Stimulated activated CD8-positive, alpha-beta memory T cell treated with anti-CD3 and anti-CD28 coated beads, Interleukin-12 subunit alpha, Interleukin-12 subunit beta, amount 100 ng/mL, for 1 hour (primary cell): ENCODE measurements at places on chromosomes 7 and 10.

DNA sequence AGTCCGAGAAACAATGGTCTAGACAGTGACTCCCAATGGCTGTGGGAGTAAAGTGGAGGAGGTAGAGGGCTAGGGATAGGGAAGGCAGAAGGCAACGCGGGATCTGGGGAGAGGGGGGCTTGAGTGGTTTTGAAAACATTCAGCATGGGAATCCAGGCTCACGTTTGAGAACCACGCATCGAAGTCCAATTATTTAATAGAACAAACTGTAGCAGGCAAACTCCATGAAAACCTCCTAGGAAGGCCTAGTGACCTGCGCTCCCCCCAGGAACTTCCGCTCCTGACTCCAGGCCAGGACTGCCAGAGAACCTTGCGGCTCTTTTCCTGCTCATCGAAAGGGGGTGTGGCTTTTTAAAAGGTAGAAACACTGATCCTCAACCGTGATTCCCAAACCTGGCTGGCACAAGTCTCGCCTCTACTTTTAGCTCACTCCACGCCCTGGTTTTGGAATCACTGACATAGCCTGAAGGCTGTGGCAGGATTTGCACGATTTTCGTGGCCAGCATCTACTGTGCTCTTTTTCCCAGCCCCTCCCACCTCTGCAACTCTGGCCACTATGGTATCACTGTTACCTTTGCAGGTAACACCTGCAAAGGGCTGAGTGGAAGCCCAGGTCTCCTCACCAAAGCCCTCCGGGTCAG, 43.4 kb downstream of the MYOF start:
- no peak for DNase-seq

DNA sequence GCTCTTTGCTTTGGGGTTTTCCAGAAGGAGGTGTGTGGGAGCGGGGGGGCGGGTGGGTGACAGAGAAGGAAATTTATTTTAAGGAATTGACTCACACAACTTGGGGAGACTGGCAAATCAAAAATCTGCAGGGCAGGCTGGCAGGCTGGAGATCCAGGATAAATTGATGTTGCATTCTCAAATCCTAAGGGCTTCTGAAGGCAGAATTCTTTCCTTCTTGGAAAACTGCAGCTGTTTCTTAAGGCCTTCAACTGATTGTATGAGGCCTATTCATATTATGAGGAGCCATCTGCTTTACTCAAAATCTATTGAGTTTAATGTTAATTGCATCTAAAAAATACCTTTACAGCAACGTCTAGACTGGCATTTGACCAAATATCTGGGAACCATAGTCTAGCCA, 1528.8 kb upstream of the LRRTM3 start:
- no peak for DNase-seq

DNA sequence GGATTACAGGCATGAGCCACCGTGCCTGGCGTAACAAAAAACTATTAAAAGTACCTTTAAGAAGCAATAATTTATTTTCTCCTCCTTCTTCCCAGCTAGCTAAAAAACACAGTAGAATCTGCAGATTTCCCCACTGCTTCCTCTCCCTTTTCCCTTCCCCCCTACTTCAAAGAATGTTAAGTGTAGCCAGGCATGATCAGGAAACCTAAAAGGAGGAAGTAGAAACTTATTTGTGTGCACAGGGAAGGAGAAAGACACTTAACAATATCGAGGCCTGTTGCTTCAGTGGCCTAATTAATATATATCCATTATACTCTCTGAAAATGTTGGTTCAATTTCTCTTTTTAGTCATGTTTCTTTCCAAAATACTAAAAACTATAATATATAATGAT, 127.7 kb downstream of the NRBF2 start:
- DNase-seq, result no peak

DNA sequence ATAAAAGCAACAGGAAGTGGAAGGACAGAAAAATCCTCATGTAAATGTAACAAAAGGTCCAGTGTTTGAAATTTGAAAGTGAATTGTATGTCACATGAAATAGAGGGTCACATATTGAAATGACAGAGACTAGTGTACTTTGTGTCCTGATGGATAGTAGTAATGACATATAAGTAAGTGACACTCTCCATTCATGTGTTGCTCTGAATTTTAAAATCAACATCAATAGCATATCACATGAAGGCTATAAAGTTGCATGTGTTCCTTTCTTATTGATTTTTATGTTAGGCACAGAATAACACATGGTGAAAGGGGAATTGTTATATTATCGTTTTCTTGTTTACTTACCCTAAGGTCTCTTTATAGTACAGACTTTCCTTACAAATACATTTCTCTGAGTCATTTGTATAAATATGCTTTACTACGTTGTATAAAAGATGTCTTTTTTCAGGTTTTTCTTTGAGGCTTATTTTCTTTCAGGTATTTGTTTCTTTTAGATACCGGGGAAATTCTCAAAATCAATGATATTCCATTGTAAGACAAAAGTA, 104.6 kb upstream of the CACNA2D1 start:
- no peak for DNase-seq

- no peak for DNase-seq
Measured at GRCh38 chr10:123639131-123639530, 27.0 kb upstream of the GPR26 start.

DNA sequence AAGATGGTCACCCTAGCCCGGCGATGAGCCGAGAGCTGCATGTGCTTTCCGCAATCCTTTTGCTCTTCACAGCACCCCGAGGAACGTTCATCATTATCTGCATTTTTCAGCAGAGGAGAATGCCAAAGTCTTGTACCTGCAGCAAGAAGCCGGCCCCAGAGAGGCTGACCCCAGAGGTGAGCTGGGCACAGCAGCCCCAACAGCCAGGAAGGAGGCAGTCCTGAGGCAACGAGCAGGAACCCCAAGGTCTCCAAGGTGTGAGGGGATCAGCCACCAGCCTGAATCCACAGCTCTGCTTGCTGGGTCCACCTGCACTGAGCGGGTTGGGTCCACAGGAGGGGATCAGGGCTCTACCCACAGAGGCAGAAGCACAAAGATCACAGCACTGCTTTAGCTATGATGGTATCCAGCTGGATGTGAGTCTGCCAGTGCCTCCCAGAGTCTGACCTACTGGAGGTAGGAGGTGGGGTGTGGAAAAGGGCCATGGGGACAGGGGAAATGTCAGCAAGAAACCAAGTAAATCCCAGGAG, 16.8 kb upstream of the GDF10 start:
- DNase-seq, result no peak

GRCh38 chr10:107576746-107577145, 412.2 kb upstream of the SORCS1 start:
- DNase-seq, result no peak

DNA sequence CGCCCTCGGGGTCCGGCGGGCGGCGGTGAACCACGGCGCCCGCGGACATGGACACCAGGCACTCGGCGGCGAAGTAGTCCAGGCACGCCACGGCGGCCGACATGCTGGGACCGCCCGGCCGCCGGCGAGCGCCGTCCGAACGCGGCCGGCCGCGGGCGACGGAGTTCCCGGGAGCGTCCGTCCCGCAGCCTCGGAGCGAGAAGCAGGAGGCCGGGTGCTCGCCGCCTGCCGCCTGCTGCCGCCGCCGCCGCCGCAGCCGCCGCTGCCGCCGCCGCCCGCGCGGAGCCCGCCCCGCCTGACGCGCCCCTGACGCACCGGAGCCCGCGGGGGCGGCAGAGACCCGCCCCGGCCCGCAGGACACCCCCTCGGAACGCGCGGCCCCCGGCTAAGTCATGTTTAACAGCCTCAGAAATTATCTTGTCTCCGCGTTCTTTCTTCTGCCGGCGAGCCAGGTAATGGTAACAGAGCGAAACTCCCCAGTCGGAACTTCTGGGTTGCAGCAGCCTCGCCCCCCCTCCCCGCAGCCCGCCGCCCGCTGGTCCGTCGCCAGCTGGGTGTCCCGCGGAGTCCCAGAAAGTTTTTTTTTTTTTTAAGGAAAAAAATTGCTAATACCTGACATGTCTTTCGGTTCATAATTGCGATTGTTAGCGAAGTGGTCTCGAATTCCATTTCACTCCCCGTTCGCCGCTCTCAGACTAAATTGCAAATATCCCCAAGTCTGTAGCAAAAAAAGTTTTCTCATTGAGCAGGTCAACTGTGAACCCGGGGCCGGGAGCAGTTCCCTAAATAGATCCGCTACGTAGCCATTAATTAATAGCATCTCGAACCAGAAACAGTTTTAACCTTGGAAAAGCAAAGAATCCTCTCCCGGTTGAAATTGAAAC, at the start of gene KLF14:
Gene KLF14 (minus strand): TSS at position 277 of the 884 bp plus-strand sequence. CDS start 174 bp downstream, at position 103.
- peak; percentile 12 for DNase-seq

DNA sequence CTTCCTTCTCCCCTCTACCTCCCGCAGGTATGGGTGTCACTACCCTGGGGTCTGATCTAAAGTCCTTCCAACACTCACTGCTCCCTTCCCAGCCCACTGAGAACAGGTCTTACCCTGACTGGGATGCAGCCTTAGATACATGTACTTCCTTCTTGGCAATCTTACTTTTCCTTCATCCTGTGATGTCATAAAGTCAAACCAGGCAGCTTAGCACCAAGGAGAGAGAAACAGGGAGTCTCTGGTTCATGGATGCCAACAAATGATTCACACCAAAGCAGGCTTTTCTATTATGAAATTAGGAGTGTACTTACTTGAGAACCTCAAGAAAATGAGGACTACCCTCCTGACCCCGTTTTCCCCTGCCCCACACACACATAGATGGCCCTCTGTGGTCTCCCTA, 111.0 kb upstream of the KMT2E start:
- DNase-seq, result no peak

- no peak for DNase-seq
Measured at GRCh38 chr7:55552320-55553023, 19.8 kb downstream of the VOPP1 start.

GRCh38 chr7:96236198-96237039, 85.5 kb downstream of the SLC25A13 start:
- DNase-seq, result no peak

- no peak for DNase-seq
Measured at GRCh38 chr7:49001610-49002033, 77.3 kb downstream of the CDC14C start.

DNA sequence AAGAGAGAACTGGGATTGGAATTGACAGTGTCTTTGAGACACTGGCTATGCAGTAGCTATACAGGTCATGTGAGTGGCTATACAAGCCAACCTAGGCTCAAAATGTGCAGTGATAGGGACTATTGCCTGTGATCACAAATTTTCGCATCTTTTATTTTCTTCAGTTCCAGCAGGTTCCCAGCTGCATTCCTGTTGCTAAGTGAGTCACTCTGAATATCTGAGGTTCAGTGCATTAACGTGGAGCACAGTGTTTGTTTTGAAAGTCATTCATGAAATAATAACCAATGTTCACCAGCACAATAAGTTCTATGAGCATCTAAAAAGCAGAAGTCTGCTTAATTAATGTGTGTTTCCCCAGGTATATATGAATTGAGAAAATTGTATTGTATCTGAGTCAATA, 1236.0 kb upstream of the CELF2 start:
- DNase-seq, result no peak

DNA sequence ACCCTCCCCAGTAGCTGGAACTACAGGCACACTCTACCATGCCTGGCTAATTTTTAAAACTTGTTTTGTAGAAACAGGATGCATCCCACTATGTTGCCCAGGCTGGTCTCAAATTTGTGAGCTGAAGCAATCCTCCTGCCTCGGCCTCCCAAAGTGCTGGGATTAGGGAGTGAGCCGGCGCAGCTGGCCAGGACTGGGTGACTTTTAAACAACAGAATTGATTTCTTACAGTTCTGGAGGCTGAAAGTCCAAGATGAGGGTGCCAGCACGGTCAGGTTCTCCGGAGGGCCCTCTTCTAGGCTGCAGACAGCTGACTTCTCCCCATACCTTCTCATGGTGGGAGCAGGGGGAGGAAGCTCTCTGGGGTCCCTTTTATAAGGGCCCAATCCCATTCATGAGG, 75.2 kb upstream of the CHST15 start:
- DNase-seq, result no peak

- no peak for DNase-seq
Measured at GRCh38 chr10:131907679-131908078, 6.9 kb downstream of the PPP2R2D start.

- no peak for DNase-seq
Measured at GRCh38 chr7:25059576-25059975, 65.5 kb downstream of the CYCS start.

GRCh38 chr7:80498481-80499349, 13.1 kb downstream of the GNAT3 start:
- no peak for DNase-seq

- no peak for DNase-seq
Measured at GRCh38 chr7:2350861-2351260, 3.8 kb upstream of the EIF3B start.

GRCh38 chr7:130356121-130356875, 11.7 kb downstream of the CPA5 start:
- DNase-seq, result no peak

DNA sequence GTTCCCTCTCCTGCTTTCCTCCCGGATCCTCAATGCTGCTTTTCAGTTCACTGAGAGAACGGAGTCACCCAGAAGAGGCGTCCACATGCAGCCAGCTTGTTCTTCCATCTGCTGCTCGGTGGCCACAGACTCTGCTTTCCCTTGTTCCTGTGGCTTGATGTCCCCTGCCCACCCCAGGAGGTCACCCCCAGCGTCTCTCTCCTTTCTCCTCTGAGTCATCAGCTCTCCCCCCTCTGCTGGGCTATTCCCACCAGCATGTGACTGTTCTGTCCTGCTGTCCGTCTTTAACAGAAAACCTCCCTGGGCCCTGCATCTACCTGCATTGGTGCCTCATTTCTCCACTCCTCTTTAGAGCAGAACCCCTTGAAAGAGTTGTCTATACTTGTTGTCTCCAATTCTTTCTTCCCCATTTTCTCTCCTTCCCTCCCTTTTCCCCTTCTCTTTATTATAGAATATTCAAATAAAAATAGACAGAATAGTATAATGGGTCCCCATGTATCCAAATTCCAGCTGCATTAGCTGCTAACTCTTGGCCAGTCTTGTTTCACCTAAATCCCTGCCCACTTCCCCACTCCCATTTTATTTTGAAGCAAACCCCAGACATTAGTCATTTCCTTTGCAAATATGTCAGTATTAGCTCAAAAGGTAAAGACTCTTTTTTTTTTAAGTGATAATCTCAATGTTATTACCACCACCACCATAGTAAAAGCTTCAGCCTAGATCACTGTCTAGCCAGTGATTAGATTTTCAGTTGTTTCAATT, 4.1 kb downstream of the ZNF282 start:
- no peak for DNase-seq

DNA sequence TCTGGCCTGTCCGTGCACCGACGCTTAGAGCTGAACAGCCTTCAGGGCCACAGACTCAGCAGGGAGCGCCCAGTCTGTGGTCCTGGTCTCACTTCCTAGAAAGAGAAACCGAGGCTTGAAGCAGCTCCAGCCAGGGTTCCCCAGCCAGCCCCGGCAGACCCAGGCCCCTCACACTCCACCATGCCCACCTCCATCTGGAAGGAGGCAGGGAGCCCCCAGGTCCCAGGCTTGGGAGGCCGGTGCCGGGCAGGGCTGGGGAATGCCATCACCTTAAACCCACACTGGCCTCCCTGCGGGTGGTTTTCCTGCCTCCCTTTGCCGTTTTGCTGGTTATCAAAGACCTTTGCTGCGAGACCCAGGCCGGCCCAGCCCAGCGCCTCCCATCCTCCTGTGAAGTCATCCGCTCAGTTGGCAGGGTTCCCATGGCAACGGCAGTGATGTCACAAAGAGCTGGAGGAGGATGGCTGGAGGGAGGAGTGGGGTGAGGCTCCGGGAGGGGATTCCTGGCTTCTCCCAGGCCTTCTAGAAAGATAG, 24.0 kb downstream of the ELFN1 start:
- DNase-seq, result no peak
